ENCODE measurements at places on chromosomes 12 and 14.

- DNase-seq, result no peak
Measured at GRCh38 chr12:111430433-111431353, 25.0 kb downstream of the SH2B3 start.

DNA sequence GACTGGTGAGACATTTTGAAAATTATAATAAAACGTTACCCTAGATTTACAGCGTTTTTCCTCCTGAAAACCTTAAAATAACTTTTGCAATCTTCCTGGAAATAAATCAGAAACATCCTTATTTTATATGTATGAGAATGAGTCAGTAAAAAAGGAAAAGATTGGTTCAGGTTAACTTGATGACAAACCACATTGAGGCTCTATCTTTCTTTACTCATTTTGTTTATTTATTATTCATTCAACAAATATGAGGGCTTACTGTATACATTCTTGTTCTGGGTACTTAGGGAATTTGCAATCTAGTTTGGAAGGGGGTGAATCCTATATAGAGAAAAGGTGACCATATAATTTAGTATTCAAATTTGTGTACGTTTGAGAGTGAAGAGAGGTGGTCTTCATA lies 156.6 kb downstream of the UNC79 start:
- no peak for DNase-seq

DNA sequence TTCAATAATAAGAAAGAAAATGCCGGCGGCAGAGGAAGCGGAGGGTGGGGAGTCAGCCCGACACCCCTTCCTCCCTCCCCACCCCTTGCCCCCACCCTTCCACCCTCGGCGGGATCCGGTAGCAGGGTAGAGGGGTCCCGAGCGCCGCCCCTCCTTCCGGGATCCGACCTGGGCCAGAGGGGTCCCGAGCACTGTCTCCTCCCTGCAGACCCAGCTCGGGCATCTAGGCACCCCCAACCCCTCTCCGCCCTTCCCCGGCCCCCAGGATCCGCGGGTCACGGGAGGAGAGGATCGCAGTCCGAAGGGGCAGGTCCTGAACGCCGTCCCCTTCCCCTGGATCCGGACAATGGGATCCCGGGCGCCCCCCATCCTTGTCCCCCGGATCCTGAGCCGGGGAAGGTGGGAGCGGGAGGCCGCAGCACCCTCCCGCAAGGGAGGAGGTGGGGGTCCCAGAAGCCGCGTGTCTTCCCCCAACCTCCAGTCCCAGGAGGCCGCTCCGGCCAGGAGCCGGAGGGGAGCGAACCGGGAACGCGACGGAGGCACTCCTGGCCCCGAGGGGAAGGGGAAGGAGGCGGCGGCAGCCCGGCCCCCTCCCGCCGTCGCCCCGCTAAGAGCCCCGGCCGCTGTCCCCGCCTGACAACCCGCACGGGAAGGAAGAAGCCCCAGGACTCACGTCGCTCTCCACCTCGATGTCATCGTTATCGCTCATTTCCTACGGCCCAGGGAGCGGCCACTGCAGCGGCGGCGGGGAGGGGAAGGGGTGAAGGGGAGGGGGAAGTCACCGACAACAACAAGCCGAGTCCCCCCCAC lies 481 bp downstream of the MAX start:
- DNase-seq, result no peak

DNA sequence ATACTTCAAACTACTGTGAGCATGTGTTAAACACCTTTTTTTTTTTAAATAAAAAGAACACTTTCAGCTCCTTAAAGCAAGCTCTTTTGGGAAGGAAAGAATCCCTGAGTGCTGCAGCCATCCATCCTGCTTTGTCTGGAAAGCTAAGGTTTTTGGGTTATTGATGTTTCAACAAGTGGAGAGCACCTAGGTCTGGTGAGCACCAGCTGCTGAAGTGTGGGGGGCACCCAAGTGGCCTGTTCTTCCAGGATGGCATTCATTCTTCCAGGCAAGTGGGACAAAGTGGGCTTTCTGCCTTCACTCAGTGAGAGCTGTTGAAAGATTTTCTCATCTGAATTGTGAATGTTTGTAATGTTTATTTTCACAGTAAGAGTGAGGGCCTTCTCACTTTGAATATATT lies 49.9 kb downstream of the BORCS5 start:
- no peak for DNase-seq

DNA sequence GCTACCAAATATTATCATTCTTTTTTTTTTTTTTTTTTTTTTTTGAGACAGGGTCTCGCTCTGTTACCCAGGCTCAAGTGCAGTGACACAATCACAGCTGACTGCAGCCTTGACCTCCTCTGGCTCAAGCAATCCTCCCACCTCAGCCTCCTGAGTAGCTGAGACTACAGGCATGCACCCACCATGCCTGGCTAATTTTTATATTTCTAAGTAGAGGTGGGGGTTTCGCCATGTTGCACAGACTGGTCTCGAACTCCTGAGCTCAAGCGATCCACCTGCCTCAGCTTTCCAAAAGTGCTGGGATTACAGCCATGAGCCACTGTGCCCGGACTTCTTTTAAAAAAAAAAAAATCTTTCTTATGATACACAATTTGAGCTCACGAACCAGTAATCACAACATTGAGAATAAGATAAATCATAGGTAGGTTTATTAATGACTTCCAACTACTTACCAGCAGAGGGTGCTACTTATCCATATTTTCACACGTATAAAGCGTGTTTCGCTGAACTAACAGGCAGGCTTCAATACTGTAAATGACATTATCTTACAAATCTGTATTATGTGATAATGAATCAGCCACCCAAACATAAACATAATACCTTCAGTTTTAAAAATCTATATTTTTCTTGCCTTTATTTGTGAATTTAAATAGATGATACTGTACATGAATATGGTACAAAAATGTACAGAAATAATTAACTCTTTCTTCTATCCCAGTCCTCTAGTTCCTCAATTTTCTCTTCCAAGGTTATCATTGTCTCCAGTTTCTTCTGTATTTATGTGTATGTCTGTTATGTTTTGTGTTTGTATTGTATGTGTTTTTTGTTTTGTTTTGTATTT lies 42.5 kb upstream of the BCAT1 start:
- no peak for DNase-seq

DNA sequence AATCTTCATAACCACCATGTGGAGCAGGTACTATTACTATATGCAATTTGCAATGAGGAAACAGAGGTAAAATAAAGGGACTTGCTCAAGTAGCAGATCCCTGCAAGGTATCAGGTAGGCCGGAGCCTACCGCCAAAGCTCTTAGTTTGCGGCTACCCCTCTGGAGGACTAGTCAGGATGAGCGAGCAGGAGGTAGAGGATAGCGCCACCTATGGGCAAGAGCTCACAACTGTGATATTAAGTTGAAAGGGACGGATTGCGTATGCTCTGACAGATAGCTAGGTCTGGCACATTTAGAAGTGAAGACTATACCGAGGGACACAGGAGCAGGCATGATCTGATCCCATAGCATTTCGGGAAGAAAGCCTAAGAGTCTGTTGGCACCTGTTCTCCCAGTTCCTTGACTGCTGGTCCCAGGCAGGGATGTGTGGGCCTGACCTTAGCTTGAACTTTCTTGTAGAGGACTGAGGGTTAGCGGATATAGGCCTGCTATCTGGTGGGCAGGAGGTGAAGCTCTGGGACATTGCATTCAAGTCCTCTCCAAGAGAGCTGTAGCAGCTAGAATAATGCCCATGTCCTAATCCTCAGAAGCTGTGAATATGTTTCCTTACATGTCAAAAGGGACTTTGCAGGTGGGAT lies 48.0 kb downstream of the SLC17A8 start:
- DNase-seq, result no peak

- DNase-seq, result no peak
Measured at GRCh38 chr14:50008562-50008961, 107.8 kb downstream of the VCPKMT start.

- no peak for DNase-seq
Measured at GRCh38 chr12:57783861-57784260, 1.3 kb downstream of the TSFM start.

GRCh38 chr12:68327896-68328295 lies 4.3 kb downstream of the MDM1 start:
- DNase-seq, result no peak

DNA sequence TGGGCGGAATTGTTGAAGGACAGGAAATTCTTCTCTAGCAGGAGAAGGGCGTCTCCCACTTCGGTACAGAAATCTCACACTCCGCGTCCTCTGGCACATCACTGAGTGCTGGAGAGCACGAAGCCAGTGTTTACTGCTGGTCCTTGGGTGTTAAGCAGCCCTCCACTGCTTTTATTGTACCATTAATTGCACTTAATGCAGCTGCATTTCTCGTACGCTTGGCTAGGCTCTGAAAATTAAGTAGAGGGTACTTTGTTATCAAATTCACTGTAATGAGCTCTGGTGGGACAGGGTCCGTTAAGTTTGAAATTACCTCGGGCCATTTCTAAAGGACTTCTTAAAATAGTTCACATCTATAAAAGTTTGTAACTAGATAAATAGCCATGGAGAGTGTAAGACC lies 411.2 kb downstream of the NPAS3 start:
- no peak for DNase-seq

GRCh38 chr12:22413592-22413991 lies 79.1 kb upstream of the ST8SIA1 start:
- DNase-seq, result no peak

DNA sequence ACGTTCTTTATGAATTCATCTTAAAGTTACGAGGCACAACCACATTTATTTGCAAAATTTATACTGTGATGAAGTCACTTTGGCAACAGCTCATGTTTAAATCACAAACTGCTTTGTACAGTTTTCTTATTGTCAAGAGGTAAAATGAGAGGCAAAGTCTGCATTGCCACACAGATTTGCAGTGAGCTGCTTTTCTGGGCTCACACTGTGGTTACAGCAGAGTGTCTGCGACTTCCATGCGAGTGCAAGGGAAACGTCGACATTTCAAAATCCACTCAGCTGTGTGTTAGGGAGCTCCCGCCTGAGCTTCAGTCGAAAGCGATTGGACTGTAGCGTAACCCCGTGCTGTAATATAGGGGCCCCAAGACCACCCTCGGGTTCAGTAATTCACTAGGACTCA lies 13.0 kb downstream of the MTA1 start:
- DNase-seq, result no peak

DNA sequence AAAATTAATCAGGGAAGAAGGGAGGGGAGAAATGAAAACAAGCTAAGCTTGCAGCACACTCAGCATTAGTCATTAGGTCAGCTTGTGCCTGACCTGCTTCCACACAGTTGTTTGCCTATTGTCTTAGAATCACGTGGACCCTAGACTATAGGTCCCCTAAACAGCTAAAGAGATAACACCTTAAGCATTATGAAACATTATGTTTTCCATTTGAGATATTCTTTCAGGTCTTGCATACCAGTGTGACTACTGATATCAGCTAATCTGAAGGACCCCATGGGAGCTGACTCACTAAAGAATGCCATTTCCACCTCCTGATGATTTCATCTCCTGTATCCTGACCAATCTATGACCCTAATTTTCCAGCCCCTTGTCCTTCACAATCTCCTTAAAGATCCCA lies 154.1 kb upstream of the FUT8 start:
- DNase-seq, result no peak

GRCh38 chr12:26001530-26001929 lies 43.0 kb downstream of the RASSF8 start:
- no peak for DNase-seq

GRCh38 chr14:90159146-90159545 lies 97.2 kb upstream of the PSMC1 start:
- no peak for DNase-seq

- DNase-seq, result no peak
Measured at GRCh38 chr12:62629413-62629812, 162.8 kb downstream of the MON2 start.

DNA sequence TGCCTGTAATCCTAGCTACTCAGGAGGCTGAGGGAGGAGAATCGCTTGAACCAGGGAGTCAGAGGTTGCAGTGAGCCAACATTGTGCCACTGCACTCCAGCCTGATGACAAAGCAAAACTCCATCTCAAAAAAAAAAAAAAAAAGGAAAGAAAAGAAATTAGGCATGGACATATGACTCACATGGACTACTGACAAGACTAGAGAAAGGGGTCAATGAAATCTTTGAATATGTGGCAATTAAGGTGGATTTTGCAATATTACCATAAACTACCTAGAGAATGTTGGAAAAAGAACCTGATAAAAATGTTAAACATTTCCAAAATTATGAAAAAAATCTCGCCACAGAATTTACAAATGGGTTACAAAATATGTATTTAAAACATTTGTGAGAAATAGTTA lies 873.6 kb downstream of the C12orf50 start:
- DNase-seq, result no peak

DNA sequence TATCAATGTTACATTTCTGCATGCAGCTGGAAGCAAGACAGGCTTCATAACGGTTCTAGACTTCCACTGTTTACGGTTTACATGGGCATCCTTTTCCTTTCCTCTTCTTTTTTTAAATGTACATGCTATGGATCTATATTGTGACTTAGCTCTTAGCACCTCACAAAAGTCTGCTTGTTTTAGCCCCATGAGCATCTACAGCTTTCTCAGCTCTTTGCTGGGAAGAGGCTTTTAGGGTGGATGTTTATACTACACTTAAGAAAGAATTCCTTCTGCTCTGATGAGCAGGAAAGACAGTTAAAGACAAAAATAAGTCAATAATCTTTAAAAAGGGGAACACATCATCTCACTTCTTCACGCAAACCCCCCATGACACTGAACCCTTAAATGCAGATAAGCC lies 51.4 kb downstream of the KICS2 start:
- no peak for DNase-seq

DNA sequence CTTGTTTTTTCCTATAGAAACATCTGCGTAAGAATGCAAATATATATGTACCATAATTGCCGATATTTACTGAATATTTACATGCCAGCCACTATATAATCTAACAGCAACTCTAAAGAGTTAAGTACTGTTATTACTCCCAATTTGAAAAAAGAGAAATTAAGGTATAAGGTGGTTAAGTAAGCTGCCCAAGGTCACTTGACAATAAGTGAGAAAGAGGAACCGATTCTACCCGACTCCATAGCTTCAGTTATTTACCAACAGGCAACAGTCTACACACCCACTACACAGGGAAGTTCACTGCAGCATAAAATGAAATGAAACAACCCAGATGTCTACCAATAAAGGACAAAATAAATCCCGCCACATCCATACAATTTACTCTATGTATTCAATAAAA lies 1.1 kb downstream of the MIS18BP1 start:
- no peak for DNase-seq
